ENCODE measurements at places on chromosomes 2 and 18.
A peak's percentile ranks its signal among the peaks of the same experiment; 100 is the strongest.

GRCh38 chr2:132949108-132949507 is 279.1 kb upstream of the LYPD1 start:
- no peak for DNase-seq

DNA sequence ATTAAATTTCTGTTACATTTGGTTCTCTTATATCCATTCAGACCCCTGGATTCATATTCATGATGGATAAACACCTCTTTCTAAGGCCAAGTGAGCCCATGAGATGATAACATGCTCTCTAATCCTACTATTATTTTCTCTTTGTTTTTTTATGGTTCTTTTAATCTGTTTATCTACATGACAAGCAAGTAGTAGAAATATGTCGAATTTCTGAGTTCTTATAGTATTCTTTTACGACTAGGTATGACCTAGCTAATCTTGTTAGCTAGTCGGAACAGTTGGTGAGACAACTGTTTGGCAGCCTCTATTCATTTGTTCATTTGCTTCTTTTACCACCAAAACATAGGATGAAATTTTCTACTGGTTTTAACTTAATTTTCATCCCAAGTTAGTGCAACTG is 98.1 kb upstream of the SCG2 start:
- no peak for DNase-seq

- DNase-seq = no peak
These were observed 25.7 kb upstream of the FZD7 start for GRCh38 chr2:202007983-202008354.

- no peak for DNase-seq
These were observed 17.6 kb downstream of the CDC42EP3 start for GRCh38 chr2:37653805-37654378.

- no peak for DNase-seq
These were observed 324.6 kb upstream of the RND3 start for GRCh38 chr2:150812066-150812465.

DNA sequence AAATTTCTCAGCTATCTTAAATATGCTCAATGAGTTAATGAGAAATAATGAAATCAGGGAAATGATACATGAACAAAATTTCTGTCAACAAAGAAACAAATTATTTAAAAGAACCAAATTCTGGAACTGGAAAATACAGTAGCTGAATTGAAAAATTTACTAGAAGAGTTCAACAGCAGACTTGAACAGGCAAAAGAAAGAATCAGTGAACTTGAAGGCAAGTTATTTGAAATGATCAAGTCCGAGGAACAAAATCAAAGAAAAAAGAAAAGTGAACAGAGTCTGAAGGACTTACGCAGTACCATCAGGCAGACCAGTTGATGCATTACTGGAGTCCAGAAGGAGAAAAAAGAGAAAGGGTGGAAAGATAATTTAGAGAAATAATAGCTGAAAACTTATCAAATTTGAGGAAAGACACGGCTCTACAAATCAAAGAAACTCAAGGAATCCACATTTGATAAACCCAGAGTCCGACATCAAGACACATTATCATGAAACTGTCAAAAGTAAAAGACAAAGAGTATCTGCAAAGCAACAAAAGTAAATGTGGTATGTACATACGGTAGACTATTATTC is 83.6 kb downstream of the CCDC138 start:
- DNase-seq = no peak

- DNase-seq = no peak
These were observed 22.2 kb downstream of the HK2 start for GRCh38 chr2:74856004-74856578.

DNA sequence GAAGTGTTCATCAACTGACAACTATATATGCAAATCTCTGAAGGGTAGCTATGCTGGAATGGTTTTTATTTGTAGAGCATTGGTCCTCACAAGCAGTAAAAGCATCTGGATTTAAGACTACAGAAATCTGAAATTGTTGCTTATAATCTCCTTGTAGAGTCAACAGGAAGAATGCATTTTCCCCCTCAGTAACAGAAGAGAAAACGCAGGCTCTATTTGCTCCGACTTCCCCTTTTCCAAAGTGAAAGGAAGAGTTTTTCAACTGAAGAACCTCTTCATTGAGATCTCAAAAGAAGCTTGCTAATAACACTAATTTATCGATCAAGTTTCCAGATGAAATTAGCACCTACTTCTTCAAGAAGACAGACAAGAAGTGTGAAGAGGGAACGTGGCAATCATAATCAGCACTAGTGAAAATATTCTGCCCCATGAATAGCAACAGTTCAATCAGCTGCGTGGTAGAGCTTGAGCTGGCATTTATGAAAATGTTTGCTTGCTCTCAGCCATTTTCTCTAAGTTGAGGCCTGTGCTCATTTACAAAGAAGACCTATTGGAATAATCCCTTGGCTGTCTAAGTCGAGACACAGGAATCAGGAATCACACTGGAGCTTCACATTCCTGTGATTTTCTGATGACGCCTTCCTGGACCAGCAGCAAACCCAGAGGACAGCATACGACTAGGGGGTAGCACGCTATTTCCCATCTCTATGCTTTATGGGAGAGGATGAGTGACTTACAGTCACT is 43.7 kb downstream of the TGIF1 start:
- no peak for DNase-seq

DNA sequence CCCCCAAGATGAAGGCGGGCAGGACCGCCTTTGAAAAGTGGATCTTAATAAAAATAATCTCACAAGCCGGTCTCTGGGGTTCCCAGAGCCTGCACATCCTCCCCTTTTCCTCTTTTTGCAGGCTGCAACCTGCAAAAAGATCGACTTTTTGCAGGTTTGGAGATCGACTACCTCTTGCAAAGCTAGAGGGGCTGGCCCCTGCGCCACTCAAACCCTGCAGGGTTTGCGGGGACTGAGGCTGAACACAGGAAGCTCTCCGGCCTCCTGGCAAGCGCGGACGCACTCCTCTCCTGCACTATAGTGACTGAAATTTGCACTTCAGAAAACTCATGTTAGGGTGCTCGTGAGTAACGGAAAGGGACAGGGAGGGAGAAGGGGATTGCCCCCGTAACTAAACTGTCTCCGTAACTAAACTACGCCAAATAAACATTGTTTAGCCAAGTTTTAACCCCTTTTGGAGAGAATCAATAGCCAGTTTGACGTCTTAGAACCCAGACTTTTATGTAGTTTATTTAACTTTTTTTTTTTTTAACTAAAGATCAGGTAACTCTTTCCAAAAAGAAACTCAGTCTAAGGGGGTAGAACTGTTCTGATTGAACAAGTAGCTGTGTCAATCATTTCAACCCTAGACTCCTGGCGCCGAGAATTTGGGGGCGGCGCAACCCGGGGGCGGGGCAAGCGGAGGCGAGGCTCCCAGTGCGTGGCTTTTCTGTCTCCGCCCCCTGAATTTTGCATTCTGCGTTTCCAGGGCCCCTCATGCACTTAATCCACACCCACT is 2.5 kb downstream of the IGFBP5 start:
- DNase-seq = peak; percentile 84

GRCh38 chr2:95058989-95059641 is 33.6 kb downstream of the MAL start:
- no peak for DNase-seq

GRCh38 chr2:55883357-55883756 is 40.2 kb downstream of the EFEMP1 start:
- peak; percentile 64 for DNase-seq

DNA sequence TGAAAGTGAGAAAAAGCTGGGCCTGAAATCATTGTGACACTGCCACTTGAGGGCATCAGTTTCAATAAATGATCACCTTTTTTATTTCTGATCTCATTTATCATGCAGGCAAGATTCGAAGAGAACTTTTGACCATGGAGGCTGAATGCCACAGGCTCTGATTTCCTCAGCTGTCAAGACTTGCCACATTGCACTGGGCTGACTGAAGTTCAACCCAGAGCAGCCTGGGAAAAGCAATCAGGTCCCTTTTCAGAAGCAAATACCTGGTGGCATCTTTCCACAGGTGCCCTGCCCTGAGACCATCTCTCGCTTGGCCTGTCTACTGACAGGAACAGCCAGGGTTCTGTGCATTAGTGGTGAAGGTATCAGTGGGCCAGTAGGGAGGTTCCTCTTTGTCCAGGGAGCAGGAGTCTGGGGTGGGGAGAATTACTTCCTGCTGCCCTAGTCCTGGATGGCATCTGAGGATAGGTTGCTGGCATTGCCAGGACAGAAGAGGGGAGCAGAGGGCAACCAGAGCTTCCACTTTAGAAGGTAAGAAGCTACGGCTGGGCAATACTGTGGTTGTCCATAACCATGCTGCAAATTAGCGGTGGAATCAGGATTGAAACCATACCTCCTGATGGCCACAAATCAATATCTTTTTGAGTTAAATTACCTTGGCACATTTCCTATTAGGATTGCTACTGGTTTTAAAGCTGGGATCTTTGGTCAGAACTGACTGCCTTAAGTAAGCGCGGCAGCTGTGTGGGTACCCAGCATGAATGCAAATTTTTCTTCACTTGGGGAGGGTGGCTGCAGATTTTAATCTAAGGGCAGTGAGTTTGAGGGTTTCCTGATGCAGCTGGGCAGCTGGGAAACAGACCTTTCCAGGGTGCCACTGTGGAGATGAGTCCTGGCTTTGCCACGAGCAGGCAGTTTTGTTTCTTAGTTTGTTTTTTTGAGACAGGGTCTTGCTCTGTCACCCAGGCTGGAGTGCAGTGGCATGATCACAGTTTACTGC is 394.5 kb downstream of the ALK start:
- DNase-seq = no peak

DNA sequence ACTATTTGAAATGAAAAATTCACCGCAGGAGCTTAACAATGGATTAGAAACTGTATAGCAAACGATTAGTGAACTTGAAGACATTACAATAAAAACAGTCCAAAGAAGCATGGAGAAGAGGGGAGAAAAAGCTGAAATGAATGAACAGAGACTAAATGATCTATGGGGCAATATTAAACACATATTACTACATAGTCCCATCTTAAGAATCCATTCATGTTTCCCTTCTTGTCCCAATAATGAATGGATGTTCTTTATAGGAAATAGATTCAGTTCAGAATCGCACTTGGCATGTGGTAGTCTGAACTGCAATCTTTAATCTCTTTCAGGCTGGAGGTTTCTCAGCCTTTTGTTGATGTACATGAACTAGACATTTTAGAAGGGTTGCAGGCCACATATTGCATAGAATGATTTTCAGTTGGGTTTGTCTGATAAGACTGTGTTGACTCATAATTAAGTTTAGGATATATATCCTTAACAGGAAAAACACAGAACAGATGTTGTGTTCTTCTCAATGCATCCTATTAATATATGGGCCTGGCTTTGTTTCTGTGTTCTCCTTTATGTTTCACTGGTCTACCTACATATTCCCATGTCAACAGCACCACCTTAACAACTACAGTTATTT is 27.9 kb downstream of the CCDC88A start:
- no peak for DNase-seq

DNA sequence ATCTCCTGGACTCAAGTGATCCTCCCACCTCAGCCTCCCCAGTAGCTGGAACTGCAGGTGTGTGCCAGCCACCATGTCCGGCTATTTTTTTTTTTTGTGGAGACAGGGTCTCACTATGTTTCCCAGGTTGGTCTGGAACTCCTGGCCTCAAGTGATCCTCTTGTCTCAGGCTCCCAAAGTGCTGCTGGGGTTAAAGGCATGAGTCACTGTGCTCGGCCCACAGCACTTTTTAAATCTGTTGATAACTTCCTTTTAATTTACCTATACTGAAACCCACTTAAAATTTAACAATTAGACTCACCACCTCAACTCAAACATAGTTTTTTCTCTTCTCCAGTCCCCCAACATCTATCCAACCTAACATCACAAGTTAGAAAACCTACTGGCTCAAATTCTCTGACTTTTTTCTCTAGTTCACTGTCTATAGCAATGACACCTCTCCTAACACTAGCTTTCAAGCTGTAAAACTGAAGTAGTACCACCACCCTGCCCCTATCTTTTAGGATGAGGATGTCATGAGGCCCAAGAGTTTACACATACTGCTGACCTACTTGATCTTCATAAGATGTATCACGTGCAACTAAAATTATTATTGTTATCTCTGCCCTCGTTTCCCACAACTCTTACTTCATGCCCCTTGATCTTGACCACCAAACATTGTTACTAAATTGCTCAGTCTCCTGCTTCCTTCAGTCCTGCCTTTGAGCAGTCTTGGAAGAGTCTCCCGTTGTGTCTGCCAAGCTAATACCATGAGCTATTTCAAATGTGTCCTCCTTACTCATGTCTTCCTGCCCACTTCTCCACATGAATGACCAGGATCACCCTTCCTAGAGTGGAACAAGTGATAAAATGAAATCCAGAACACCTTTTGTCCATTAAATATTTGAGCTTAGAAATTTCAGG is 142.3 kb upstream of the ZFP36L2 start:
- DNase-seq = no peak

- DNase-seq = no peak
These were observed 64.5 kb downstream of the RRM2 start for GRCh38 chr2:10186868-10187535.

DNA sequence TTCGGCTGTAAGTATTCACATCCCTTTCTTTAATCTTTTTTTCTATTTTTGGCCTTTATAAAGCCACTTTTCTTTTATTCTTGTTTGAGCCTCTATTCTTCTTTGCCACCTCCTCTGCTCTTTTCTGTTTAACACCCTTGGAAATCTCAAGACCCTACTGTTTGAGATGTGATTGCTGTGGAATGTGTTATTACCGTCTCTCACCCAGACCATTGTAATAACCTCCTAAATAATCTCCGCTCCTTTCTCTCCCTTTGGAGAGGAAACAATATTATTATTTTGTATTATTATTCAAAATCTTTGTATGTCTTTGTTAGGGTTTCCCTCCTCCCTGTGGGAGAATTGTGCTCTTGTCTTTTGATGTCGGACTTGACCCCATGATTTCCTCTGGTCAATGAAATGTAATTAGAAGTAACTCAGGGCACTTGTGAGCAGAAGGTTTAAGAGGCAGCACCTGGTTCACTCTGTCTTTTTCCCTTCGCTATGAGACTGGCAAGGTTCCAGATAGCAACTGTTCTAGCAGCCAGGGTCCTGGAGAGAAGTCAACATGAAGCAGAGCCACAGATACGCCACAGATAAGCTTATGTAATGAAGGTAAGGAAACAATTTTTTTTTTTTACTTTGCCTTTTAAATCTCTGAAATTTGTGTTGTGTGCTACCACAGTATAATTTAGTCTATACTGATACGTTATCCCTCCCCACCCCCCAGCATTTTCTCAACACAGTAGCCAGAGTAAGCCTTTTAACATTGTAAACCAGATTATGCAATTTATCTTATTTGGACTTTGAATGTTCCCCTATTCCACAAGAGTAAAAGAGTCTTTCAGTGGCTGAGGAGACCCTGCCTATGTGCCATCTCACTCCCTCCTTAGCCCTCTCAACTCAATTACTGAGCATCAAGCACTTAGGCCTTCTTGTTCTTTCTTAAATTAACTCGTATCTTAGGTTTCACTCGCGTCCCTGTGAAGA is 601.2 kb upstream of the ZNF804A start:
- no peak for DNase-seq

DNA sequence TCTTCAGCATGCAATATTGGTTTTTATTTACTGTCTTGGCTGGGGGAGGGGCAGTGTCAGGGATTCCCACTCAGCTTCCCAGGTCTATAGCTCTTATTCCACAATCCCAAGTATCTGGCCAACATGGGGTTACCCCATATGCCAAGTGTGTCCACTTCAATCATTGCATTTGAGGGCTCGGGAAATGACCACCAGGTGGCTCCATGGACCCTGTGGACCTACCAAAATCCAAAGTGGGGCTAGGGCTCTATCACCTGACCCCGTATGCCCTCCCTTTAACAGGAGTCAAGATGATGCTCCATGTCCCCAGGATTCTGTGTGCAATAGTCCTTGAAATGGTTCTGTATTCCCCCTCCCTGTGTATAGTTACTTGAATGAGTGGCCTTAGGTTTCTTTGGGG is 12.1 kb upstream of the TRAF3IP1 start:
- DNase-seq = no peak

Measured in fibroblast of skin of right quadriceps (primary cell).